ENCODE measurements at places on chromosomes 6 and 20.

DNA sequence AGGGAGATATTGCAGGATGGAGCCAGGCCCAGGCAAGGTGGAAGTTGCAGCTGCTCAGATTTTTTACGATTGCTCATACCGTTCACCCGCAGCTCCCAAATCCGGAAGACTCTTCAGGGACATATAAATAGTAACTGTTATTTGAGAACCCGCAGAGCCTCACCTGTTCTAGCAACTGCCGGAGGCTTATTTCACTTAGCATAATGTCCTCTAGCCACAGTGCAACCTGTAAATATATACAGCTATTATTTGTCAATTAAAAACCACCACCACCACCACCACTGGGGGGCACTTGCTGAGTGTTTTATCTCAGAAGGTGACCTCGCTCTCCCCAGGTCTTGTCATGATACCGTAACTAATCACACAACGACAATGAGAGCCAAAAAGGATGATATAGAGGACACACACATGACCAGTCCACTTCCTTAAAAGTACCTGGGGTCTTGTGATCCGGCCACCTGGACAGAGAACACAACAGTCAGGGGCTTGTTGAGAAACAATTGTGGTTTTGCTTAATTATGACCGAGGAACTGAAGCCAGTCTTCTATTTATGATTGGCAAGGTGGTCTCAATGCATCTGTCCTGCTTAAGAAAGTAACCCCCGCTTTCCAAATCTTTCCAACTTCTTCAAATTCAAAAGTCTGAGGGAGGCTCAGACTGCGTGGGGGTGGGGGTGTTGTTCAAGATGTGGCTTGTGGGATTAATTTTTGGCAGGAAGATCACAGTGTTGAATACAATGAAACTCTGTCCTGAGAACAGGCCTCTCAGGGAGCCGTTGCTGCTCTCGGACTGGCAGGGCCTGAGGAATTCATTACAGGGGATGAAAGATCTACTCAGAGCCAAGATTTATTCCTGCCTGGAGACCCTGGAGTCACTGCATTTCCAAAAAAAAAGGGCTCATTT, 107.7 kb upstream of the PRND start:
- no peak for DNase-seq

- DNase-seq, result no peak
Observed at GRCh38 chr20:44552050-44552449, 30.2 kb upstream of the SERINC3 start.

DNA sequence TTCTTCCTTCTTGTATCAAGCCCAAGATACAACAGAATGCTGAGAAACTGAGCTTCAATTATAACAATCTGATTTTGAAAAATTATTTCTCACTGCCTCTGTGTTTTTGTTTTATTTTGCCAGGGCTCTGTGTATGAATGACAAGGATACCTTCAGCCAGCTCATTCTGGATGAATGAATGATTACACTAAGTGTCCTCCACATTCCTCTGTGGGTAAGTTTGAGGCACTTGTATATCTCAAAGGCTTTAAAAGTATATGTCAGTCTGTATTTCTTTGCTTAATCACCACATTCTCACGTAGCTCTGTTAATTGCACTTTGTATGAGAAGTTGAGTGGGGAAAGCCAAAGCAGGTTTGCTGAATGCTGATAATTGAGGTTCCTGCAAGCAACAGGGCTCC, 95.1 kb downstream of the TIAM2 start:
- no peak for DNase-seq

GRCh38 chr6:52417675-52418111, 2.4 kb upstream of the EFHC1 start:
- peak; percentile 74 for DNase-seq

DNA sequence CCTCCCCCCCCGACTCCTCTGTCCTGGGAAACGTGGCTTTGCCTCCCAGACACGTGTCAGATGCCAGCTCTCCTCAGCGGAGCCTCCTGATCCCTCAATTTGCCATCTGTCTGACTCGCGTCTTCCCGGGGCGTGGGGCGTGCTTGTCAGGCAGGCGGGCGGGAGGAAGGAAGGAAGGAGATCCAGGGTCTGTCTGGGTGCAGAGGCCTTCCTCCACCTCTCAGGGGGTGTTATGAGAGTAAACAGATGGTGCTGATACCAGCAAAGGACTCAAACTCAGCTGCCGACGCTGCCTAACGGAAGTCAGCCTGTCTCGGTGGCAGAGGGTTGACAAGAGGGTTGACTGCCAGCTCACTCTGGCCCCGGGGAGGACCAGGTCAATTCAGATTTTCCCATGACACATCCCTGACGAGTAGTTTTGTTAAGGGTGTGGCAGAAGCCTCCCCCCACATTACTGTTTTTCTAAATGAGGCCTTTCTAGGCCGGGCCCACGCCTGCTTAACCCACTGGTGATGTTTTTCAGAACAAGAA, 17.0 kb downstream of the UQCC2 start:
- DNase-seq, result peak; percentile 90

DNA sequence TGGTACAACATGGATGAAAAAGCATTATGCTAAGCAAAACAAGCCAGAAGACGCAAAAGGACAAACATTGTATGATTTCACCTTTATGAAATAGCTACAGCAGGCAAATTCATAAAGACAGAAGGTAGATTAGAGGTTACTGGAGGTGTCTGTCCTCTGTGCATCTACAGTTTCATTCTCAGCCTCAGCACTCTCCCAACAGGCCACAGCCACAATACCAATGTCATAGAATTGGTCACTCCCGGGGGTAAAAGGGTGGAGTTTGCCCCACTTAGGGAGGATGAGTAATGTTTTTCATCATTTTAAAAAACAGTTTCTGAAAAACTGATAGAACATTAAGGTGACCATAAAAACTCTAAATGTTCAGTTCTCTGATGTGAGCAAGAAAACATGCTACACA, 17.2 kb upstream of the TMX4 start:
- DNase-seq, result no peak

- DNase-seq, result no peak
Observed at GRCh38 chr6:5378331-5378730, 117.0 kb downstream of the FARS2 start.

DNA sequence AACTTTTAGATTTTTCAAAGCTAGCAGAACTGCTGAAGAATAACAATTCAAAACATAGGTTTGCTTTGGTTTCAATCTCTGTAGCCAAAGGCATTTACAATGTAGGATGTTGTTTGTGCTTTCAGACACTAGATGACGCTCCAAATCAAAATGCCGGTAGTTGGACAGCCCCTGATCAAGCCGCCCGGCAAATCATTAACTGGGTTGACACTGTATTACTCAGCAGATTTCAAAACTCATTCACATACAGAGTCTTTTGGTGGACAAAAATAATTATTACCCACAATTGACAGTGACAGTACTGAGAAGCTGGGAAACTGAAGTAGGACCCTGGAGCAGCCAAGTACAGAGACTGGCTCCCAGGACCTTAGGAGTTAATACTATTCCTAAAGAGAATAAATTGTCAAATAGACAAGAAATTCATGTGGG, 21.3 kb upstream of the HFE start:
- DNase-seq, result peak; percentile 83

DNA sequence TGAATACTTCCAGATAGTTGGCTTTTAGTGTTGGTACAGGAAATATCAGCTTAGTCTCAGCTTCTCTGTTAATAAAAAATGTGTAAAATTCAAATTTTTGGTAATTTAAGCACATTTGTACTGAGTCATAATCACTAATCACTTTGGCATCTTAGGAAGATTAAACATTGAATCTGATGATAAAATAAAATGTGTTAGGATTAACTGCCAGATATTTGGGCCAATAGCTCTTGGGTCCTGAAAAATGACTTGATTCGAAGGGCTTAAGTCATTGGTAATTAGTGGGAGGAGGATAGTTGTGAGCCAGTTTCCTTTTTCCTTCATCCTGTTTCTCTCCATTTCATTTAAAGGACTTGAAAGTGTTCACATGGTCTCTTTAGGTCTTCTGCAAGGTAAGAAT, 426.1 kb downstream of the RFPL4B start:
- DNase-seq, result peak; percentile 55

- DNase-seq, result peak; percentile 12
Observed at GRCh38 chr6:97524811-97525210, 241.8 kb upstream of the MMS22L start.

DNA sequence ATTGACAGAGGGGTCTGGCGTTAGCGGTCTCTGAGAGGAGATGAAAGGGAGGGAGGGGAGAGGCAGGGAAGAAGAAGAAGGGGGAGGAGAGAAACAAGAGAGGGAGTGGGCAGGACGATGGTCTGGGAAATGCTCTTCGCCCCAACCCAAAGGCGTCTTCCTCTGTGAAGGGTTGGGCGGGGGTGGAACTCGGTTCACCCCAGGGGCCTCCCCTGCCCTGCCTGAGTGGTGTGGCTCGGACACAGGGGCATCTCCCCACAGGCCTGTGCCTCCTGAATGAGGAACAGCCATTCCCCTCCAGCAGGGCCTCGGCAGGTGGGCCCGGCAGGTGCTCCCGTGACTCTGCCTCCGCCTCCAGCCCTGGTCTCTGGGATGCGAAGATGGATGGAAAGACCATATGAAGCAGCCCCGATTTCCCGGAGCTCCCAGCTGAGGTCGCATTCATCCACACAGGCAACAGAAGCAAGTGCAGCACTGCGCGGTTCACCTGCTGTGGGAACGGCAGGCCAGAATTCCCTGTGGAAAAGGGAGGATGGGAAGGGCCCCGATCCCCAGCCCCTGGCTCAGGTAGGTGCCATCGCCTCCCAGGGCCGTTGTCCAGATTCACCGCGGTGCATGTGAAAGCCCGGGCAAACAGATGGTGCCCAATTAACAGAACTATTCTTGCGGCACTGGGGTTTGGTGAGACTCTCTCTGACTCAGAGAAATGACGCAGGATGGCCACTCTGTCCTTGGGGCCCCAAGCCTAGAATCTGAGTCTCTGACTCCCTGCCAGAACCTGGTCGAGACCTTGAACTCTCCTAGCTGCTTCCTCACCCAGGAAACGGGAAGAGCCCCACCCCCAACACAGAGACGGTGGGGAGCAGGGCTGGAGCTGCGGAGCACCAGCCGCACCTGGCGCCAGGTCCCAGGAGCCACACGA, 29.4 kb upstream of the RPS6KA2 start:
- peak; percentile 19 for DNase-seq

All from fibroblast of skin of back (primary cell).